ENCODE measurements at places on chromosomes 16 and 17.
A peak's percentile ranks its signal among the peaks of the same experiment; 100 is the strongest.

DNA sequence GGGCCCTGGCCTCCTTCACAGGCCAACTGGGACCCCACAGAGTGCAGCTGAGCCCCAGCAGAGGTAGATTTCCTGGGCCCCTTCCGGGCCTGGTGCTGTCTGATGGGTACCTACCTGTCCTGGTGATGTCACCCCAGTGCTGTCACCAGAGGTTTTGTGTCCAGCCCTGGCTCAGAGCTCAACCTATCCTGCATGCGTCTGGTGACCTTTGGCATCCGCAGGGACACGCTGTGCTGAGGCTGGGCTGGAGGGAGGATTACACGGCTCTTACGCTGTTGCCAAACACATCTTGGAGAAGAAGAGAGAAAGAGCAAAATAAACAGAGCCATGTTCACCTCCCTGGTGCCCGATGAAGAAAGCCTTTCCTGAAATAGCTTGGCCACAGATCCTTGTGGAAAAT, 70.6 kb upstream of the MED9 start:
- DNase-seq, result no peak

GRCh38 chr17:60676758-60677307, 818 bp upstream of the BCAS3 start:
- DNase-seq, result no peak

DNA sequence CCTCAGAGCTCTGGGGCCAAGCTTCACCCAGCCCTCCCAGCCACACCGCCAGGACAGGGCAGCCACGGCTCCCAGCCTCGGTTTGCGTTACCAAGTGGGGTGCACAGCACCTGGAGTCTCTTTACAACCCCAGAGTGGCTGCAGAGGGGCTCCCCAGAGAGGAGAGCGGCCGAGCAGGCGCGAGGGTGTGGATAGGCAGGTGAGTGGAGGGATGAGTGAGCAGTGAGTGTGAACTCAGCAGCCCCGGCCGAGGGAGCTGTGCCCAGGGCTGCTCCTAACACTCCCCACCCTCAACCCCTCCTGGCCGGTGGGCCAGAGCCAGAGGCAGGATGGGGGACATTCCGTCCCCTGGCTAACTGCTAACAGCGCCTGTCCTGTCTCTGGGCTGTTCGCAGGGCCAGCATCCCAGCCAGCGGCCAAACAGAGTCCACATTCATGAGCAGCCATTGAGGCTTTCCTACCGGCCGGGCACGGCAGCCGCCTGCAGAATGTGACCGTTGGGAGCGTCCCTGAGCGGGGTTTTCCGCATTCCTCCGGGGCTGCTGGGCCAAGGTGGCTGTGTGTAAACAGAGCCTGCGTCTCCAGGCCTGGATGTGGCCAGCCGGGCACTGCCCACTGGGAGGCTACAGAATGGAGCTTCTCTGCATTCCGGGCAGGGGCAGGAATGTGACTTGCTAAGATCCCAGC, 5.3 kb downstream of the ZNF469 start:
- peak; percentile 24 for DNase-seq

DNA sequence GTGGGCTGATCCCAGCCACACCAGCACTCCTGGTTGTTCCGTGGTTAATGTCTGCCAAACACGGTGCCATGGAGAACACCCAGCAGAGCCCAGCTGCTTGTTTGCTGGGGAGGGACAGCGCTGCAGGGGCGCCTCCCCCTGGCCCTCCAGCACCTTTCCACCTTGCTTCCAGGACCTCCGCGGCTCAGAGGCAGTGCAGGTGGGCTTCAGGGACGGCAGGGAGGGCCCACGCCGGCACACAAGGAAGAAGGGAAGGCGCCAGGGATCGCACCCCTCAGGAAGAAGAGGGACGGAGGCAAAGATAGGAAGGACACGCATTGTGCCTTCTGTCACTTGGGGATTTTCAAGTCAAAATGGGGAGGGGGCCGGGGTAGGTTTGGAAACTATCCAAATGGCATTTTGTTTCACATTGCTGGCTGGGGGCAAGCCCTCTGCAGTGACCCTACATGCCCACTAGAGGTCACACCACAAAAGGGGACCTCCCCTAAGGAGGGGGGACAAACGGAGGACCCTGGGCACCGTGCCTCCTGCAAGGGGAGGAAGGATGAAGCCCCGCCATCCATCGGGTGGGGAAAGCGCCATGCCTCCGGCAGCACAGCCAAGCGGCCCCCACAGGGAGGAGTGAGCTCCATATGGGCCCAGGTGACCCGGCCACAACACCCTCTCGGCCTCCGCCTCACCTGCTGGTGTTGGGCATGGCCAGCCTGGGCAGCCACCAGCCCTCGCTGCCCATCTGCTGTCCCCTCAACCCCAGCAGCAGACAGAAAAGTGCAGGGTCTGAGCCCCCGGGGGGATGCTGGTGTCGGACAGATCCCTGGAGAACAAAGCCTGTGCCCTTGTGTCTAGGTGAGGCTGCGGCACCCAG, 7.5 kb upstream of the C16orf95 start:
- no peak for DNase-seq

DNA sequence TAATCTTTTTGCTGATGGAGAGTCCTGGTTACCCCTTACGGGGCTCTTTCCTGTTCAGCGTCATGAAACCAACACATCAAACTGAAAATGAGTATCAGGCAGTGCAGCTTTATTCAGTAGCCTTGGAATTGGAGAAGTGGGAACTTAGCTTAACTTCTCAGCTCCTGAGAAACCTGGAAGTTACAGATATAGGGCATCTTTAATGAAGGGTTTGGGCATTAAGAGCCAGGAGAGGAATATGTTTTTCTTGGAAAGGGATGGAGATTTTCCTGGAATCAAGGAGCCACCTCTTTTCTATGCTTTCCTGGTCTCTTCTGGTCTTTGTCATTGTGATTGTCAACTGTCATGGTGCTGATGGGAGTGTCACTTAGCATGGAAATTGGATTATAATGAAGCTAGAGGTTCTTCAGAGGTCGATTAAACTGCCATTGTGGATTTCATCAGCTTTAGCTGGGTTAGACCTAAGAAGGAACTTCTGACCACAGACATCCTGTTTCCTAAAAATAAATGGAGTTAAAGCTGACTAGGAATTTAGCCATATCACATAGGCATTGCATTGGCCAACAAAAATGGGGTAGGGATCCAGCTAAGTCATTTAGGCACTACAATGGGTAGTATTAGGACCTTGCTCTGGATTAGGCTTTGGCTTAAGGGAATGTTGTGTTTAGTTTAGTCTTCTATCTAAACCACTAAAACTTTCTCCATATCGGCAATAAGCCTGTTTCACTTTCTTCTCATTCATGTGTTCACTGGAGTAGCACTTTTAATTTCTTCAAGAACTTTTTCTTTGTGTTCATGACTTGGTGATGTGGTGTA, 186.4 kb downstream of the BCAS3 start:
- DNase-seq, result peak; percentile 36

- no peak for DNase-seq
Observed at GRCh38 chr17:1509290-1509881, 7.0 kb downstream of the INPP5K start.

DNA sequence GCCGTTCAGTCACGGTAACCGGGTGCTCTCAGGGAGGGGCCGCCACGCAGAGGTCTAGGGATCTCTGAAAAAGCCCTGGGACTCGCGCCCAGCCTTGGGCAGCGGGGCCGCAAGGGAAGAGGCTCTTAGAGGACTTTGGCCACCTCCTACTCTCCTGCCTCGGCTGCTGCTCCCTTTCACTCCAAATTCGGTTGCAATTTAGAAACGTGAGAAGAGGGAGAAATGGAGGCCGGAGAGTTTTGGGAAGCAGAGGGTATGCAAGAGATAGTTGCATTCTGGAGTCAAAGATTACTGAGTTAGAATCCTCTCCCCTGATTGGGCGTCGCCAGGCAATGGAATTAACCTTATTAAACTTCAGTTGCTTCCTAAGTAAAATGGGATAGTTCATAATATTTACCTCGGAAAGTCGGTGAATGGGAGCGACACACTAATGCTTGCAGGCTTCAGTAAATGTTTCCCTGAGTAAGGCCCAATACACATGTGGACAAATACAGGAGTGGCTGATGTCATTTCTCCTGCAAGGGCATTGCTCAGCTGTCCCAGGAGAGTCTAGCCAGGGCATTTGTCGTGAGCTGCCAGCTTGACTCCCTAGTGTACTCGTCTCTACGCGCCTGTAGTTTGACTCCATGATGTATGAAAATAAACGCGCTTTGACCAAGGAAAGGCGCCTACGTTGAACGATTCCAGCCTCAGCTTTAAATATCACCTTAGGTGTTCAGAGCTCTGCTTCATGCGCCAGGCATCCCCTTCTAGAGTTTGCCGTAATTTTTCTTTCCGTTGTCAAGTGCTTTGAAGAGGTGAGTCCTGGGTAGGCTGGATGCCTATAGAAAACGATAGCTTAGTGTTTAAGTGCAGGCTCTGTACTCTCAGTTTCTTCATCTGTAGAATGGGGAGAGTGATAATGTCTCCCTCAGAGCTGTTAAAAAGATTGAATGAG, 667 bp downstream of the OGFOD1 start:
- peak; percentile 52 for DNase-seq

DNA sequence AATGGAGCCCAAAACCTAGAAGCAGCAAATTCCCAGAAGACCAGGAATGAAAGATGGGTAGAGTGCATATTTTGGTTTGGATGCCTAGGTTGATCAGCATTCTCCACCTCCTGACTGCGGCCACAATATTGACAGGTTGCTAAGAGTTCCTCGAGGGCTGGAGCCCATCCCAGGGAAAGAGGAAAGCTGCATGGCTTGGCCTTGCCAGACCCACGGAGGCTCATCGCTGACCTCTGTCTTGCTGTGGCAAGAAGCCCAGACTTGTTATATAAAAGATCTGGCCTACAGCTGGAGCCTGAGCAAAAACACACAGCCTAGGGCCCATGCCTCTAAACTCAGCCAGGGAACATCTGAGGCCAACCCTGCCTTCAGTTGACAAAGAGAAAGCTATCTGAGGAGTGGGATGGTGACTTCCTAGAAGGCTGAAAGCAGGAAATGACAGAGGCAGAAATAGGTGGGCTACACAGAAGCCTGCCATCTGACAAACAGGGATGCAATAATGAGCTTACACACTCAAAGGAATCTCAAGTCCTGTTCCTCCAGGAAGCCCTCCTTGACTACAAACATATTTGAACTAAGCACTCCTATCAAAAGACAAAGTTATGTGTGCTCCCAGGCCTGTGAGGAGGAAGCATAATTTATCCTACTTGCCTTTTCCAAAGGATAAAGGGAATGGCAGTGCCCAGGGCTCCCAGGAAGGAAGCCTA, 22.5 kb upstream of the SLC35B1 start:
- peak; percentile 85 for DNase-seq

GRCh38 chr16:61344791-61345190, 691.4 kb downstream of the CDH8 start:
- DNase-seq, result no peak

DNA sequence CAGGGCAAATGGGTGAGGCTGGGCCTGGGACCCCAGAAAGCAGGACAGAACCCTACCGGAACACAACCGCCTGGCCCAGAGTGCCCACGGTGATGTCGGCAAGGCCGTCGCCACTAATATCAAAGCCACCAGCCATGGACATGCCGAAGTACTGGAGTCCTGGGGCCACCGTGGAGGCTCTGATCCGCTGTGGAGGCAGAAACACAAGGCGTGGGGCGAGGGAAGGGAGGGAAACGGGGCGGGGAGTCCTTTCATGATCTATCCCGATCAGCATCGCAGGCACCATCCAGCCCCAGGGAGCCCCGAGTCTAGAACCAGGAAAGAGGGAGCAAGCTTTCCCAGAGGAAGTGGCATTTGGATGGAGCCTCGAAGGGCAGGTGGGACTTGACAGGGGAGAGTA, 26.6 kb downstream of the HASPIN start:
- no peak for DNase-seq

DNA sequence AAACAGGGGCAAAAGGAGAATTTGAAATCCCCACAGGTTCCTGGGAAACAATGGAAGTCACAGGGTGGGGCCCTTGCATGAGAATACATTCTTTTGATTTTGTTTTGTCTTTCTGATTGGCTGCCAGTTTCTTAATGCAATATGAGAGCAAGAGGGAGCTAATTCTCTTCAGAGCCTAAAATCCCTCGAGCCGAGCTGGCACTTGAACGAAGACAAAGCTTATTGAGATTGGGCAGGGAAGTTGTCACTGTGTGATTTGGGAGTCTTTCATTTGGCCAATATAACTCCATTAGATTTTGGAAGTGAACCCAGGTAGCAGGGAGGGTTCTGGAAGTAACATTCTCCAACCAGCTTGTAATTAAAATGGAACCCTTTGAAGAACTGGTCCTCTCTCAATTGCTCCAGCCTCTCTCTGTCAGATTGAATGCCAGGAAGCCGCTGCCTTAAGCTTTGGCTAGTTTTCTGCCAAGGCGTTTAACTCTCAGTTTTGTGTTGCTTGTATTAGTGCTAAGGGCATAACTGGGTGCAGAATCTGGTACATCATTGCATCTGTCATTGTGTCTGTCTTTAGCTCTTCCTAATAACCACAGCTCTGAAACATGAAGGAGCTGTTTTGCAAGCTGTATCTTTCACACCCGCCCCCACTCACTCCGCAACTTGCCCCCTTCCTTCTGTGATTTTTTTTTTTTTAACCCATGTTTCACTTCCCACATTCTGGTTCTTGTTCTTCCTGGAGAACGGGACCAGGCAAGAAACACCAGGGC, 272.0 kb downstream of the MAF start:
- no peak for DNase-seq

Measured in iris pigment epithelial cell (primary cell).